ENCODE measurements at places on chromosomes 1 and 21.

DNA sequence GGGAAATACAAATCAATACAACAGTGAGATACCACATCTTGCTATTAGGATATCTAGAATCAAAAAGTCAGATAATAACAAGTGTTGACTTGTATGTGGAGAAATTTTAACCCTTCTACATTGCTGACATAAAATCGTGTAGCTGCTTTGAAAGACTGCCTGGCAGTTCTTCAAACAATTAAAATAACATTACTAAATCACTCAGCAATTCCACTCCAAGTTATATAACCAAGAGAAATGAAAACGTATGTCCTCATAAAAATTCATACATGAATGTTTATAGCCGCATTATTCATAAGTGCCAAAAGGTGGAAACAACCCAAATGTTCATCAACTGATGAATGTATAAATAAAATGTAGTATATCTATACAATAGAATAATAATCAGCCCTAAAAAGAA, 164.6 kb downstream of the RASAL2 start:
- no peak for DNase-seq

DNA sequence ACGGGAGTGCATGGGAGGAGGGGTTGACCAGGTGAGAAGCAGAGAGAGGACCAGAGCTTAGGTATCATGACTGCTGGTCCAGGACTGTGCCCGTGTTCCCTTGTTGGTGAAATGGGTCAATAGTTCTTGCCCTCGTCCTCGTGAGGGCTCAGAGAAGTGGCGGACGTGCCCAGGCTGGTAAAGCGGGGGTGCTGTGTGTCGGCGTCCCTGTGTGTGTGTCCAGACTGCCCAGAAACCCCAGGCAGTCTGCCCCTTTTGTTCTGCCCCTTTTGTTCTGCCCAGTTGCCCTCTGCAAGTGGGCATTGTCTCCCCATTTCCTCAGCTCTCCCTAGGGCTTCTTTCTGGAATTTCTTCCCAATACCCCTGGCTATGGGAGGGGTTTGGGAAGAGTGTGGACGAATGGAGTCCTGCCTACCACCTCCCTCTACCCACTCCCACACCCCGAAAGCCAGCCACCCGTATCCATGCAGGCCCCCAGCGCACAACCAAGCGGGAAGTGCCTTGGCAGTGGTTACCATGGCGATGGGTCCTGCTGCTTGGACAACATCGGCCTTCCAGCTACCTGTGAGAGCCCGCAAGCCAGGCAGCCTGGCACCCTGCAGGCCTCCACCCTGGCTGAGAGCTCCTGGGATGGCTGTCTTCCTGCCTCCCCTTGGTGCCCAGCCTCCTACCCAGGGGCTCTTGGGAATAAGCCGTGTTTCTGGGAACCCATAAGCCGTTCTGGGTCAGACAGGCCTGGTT, 34.7 kb downstream of the ACOT11 start:
- DNase-seq, result peak; percentile 65

DNA sequence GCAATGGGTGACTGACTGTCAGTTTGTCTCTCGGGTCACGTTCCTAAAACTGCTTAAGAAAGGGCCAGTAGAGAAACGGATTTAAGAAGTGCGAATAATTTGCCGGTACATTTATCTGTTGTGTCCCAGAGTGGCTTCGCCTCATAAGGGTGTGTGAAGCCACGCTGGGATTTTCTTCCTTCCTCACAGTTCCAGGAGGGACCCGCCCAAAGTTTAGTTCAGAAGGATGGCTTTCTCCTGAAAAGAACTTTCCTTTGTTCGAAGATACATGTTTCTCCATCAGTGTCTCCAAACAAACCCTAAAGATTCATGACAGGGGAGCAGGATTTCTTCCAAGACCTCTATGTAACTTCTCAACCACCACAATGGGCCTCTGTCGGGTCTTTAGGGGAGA, 49.8 kb downstream of the ADAMTS1 start:
- no peak for DNase-seq

DNA sequence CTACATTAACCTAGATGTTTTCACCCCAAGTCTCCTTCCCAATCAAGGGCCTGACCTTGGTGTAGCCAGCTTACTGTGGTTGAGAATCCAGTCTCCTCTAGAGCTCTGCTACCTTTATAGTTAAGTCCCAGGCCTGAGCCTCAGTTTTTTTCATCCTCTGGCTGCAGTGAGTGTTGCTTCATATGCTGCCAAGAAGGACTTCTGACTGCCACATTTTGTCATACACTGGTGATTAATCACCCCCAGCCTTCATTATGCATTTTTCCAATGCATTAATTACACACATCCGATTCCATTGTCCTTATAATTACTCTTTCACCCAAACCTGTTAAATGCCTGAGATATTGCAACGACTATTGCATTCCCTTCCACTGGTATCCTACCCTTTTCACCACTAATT, 66.3 kb upstream of the FGGY start:
- DNase-seq, result no peak

DNA sequence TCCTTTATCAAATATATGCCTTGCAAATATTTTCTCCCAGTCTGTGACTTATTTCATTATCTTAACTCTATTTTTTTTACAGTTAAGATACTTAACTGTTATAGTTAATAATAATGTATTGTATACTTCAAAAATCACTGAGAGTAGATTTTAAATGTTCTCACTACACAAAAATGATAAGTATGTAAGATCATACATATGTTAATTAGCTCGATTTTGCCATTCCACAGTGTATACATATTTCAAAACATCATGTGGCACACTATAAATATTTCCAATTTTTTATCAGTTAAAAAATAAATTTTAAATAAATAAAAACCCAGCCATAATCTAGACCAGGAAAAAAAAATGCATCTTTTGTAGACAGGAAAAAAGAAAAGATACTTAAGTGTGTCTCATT, 27.2 kb downstream of the CTTNBP2NL start:
- no peak for DNase-seq

GRCh38 chr1:91609551-91609950, 108.9 kb downstream of the CDC7 start:
- no peak for DNase-seq

DNA sequence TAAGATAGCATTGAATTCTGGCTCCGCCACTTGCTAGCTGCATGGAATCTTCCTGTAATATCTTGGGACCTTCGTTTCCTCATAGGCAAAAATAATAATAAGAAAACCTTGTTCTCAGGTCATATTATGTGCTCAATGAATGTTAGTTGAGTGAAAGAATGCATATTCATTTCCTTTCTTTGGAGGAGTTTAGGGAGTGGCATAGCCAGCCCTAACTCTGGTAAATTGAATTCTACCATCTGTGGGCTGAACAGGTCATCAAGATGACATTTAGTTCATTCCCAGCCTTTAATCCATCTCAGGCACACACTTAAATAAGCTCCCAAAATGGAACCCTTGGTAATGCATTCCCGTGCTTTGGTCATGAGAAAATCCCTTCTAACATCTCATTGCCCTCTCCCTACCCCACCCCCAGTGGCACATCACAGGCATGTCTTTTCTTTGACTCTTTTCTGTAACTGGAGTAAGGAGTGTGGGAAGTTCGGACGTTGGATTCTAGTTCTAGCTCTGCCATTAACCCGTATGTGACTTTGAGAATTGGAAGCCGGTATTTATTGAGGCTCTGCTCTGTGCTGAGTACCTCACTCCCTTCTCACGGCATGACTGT, 13.2 kb upstream of the MYOG start:
- no peak for DNase-seq

- no peak for DNase-seq
These were observed 46.7 kb downstream of the LPGAT1 start for GRCh38 chr1:211783897-211784296.

DNA sequence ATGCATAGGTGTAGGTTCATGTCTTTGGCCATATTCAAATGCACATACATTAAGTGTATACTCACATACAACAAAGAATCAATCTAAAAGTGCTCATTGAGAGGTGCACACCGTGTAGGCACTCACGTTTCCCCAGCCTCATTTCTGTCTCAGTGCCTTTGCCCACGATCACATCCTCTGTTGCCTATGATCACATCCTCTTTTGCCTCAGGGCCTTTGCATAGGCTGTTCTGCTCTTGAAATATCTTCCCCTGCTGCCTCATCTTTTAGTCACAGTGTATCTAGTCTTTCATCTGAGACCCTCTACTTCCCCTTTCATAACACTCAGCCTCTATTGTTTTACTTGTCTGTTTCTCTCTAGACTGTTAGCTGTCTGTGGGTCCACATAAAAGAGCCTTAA, 69.3 kb downstream of the FOXD2 start:
- DNase-seq, result no peak

GRCh38 chr1:229266274-229266673, 4.6 kb upstream of the RAB4A start:
- no peak for DNase-seq

Data from NCI-H510A (cell line).